ENCODE measurements at places on chromosomes 16 and 17.

- peak; percentile 50 for DNase-seq
Observed at GRCh38 chr17:382644-383533, 30.3 kb upstream of the RPH3AL start.

DNA sequence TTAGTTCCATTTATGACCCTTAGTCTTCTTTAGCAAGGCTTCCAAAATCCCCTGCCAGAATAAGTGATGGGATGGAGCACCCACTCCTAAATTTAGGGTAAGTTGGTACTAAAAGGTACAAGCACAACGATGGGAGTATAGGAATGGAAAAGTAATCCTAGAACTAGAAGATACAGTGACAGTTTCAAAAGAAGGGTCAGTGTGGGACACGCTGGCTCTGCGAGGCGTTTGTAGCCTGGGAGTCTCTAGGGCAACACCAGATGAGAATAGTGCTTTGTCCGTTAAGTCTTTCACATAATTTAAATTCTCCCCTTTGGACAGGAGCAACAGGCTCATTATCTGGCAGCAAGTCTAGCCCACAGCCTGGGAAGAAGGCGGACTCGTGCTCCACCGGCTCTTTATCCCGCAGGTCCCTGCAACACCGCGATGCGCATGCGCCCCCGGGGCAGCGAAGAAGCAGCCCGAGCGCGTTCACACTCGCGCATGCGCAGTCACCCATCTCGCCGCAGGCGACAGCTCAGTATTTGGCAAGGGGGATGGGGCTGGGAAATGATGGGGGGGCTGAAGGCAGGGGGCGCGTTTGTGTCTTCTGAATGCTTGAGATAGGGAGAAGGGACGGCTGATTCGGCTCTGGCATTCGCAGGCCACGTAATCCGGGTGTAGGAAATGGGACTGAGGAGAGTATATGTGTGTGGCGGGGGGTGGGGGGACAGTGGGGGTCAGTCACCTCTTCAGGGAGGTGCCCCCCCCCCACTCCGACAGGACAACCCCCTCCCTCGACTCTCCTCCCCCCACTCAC lies 564 bp downstream of the SPOP start:
- peak; percentile 91 for DNase-seq

DNA sequence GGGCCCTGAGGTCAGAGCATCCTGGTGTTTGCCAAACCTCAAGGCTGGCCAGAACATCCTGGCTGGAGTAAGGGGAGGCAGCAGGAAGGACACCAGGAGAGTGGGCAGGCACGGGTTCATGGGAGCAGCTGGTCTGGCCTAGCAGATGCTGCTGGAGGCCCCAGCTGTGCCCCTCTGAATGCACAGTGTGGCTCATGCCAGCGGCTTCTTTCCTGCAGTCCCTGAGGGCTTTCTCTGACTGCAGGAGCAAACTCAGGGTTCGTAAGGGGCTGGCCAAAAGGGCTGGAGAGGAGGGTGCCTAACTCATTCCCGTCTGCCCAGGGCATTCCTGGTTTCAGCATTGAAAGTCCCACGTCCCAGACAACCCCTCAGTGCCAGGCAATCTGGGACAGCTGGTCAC lies 78.7 kb downstream of the ZDHHC7 start:
- DNase-seq = no peak

DNA sequence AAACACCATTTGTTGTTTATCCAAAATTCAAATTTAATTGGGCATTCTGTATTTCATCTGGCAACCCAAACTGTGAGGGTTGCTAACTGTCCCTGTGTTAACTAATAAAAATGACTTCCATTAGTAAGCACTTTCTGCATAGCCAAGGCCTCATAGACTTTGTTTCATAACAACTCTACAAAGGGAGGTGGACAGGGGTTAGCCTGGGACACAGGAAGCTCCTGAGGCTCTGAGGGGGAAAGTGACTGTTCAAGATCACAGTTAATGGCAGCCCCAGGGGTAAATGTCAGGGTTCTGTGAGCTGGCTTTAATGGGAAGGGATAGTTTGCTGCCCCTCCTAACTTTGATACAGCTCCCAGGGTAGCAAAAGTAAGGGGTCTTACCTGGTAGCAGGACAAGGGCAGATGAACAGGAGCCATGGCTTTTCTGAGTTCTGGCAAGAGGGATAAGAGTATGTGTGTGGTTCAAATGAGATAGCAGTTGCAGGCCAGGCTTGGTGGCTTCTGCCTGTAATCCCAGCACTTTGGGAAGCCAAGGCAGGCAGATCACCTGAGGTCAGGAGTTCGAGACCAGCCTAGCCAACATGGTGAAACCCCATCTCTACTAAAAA lies 2.2 kb downstream of the HEATR9 start:
- DNase-seq = no peak

DNA sequence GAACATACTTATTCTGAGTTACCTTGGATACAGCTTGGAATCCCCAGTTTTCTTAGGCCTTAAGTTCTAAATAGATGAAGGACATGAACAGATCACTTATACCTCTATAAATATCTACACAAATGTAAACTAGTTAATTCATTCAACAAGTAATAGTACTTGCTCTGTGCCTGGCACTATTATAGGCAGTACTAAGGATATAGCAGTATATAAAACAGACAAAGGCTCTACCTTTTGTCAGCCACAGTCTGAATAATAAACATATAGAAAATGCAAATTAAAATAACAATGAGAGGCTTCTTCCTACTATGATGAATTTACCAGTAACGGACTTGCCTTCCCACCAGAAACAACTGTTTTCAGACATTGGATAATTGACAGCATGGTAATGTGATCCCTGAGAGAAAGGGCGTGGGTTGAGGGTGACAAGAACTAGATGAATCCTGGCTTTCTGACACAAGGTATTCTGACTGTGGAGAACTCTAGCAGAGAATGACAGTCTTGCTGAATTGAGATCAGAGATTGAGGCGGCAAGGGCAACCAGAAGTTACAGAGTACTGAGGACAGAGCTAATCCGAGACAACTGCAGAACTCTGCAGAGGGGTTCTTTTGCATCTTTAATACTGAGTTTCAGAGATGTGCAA lies 170.5 kb downstream of the TANC2 start:
- peak; percentile 98 for DNase-seq

GRCh38 chr17:78289004-78289403 lies 57.6 kb downstream of the TMEM235 start:
- no peak for DNase-seq

- DNase-seq = peak; percentile 30
Observed at GRCh38 chr16:66926961-66927436, 1.7 kb upstream of the RRAD start.

GRCh38 chr16:965487-965886 lies 5.3 kb downstream of the LMF1 start:
- DNase-seq = no peak

- no peak for DNase-seq
Observed at GRCh38 chr17:39555368-39555767, 52.4 kb downstream of the NEUROD2 start.

DNA sequence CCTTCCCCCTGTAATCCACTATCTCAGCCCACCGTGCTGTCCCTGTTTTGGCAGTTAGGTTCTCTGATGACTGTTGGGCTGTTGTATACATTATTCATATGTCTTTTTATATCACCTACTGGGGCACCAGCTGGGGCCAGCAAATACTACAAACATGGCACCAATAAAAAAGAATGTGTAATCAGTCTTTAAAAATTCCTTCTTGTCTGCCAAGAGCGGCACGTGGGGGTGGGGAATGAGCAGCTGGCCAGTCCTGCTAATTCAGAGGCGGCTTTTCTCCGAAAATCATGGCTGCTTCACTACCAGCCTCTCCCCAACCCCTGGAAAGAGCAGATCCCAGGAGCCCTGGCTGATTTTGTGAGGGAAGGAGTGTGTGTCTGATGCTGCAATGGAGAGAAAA lies 77.7 kb upstream of the EEF2KMT start:
- DNase-seq = no peak

DNA sequence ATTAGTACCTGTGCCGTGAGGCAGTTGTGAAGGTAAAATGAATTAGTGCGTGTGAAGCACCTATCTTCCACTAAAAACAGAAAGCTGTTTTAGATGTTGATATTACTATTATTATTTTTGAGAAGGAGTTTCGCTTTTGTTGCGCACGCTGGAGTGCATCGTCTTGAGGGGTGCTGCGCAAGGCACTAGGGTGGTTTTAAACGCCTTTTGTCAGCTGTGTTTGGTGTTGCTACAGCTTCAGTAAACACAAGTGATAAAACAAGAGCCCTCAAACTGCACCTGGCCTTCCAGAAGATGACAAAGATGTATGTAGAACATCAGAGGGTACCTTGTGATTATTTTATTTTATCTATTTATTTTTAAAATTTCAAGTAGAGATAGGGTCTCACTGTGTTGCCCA lies 38.2 kb downstream of the PLCG2 start:
- no peak for DNase-seq

GRCh38 chr17:61309362-61310256 lies 90.0 kb upstream of the TBX2 start:
- no peak for DNase-seq

GRCh38 chr16:84683691-84684591 lies 15.9 kb upstream of the USP10 start:
- peak; percentile 56 for DNase-seq

GRCh38 chr16:14244196-14245010 lies 173.3 kb downstream of the MRTFB start:
- no peak for DNase-seq

- no peak for DNase-seq
Observed at GRCh38 chr16:11302977-11303376, 21.8 kb upstream of the PRM1 start.

GRCh38 chr16:89949121-89949742 lies 677 bp downstream of the DEF8 start:
- DNase-seq = no peak

- peak; percentile 15 for DNase-seq
Observed at GRCh38 chr17:66702106-66702936, 132.6 kb upstream of the CACNG5 start.

DNA sequence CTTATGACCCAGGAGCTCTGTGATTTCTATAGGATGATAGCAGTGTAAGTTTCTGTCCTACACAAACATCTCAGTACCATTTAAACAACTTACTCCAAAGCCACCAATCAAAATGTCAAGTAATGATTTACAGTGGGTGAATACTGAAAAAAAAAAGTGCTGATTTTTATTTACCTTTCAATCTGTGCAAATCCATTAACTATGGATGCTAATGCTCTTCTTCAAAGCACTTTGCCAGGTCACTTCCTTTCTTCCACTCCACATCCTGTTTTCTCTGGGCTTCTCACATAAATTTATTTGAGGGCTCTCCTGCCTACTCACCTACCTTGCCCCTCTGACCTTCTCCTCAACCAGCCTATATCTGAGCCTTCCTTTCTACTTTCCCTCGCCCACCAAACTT lies 101.6 kb downstream of the SKAP1 start:
- DNase-seq = no peak

- no peak for DNase-seq
Observed at GRCh38 chr17:8025176-8025911, 13.5 kb upstream of the ALOX15B start.

GRCh38 chr17:61595418-61596186 lies 4.6 kb upstream of the NACA2 start:
- DNase-seq = no peak

DNA sequence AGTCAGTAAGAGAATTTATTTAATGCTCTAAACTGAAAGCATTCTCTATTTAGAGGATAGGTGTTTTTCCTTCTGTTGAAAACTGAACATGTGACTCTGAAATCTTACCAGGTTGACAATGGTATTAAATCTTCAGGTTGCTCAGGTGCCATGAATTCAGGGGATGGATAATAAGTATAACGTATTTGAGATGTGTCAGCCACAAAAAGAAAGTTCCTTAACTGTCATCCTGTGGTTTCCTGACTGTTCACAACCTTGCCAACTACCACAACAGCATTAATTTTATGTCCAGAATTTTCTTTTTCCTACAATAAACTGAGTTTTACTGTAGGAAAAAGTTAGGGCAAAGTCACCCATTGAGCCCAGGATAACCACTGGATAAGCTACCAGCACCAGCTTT lies 243.3 kb upstream of the PSMD7 start:
- DNase-seq = no peak

- DNase-seq = no peak
Observed at GRCh38 chr16:12205378-12206097, 229.0 kb downstream of the SNX29 start.

DNA sequence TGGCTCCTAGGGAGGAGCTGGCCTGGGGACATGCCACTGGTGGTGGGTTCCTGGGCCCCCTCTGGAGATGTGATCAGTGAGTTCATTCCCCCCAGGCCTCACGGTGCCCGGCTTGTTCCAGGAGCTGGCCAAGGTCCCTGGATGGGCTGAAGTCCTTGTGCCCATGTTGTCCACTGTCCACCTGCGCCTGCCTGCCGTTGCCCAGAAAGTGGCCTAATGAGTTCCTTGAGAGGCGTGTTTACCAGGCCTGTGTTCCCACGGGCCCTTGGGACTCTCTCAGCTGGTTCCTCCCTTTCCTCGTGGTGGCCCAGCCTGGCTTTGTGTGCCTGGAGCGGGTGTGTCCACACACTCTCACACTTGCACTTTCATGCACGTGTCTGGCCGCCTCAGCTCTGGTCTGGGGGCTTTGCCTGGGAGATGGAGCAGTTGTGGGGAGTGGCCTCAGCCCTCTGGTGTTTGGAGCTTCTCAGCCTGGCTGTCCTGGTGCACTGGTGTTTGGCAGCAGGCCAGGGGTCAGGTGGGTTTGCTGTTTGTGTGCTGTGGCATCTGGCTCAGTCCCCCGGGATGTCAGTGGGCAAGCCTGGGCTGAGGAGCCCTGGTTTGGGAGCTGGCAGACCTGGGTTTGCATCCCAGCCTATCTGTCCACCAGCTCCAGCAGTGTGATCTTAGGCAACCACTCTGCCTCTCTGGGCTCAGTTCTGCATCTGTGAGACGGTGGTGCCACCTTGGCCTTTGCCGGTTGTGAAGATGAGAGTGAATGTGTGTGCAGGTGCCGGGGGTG lies 18.0 kb downstream of the ADCY7 start:
- DNase-seq = no peak

GRCh38 chr17:1058423-1059130 lies 61.6 kb downstream of the TIMM22 start:
- peak; percentile 74 for DNase-seq

DNA sequence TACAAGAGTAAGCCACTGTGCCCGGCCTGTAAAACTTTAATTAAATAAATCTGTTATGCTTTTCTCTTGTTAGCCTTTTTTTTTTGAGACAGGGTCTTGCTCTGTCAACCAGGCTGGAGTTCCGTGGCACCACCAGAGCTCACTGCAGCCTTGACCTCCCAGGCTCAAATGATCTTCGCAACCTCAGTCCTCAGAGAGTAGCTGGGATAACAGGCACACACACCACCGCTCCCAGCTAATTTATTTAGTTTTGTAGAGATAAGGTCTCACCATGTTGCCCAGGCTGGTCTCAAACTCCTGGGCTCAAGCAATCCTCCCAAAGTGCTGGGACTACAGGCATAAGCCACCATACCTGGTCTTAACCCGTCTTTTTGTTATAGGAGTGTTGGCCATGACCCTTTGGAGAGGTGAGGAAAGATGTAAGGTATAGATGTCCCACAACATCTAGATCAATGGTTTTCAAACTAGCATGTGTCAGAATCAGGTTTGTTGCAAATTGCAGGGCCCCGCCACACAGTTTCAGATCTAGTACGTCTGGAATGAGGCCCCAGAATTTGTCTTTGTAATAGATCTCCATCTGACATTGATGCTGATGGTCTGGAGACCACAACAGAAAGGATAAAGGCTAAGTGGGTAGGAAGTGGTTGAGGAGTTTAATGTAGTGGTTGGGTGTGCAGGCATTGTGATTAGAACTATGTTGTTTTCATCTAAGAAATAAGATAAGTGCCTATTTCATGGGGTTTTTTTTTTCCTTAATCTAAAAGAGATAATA lies 4.3 kb upstream of the GGA2 start:
- no peak for DNase-seq

GRCh38 chr17:18139949-18140348 lies 31.4 kb downstream of the MYO15A start:
- DNase-seq = no peak
